ENCODE measurements at places on chromosomes 1 and 21.
A peak's percentile ranks its signal among the peaks of the same experiment; 100 is the strongest.

GRCh38 chr1:37362594-37363385 lies 111.6 kb upstream of the ZC3H12A start:
- no peak for DNase-seq

GRCh38 chr1:95145493-95145892 lies 28.3 kb downstream of the TLCD4 start:
- no peak for DNase-seq

GRCh38 chr21:35229290-35229689 lies 180.2 kb upstream of the RUNX1 start:
- no peak for DNase-seq

DNA sequence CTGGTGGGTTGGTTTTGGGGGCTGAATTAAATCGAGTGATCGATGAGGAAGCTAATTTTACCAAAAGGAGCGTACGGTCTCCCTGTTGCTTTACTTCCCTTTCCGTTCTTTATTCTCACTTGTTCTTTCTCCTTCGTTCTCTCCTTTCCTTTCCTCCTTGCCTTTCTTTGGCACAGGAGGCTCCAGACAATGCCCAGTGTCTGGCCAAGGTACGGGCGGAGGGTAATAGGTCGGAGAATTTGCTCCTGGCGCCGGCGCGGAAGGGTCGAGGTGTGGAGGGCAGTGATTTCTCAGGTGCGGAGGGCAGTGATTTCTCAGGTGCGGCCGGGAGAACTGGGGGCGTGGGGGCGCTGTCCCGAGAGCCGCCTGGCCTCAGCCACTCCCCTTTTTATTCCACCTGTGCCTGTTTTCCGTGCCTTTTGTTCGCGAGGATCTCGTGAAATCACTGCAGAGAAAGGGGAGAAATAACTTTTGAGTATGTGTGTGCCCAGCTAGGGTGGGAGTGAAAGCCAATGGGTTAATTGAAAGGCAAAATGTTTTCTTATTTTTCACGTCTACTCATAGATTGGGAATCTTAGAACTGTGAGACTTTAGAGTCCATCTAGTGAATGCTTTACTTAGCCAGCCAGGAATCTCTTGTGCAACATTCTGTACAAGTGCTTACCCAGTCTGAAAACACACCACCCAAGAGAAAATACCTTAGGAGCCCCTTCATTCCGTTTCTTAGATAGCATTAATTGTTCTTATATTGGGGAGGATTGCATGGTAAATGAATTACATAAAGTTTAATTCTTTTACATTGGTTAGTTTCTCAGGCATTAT lies 1.3 kb downstream of the FNBP1L start:
- DNase-seq, result no peak

- no peak for DNase-seq
These were observed 415.3 kb downstream of the USP25 start for GRCh38 chr21:16145052-16145451.

GRCh38 chr1:17059391-17060305 lies 5.8 kb upstream of the SDHB start:
- peak; percentile 58 for DNase-seq

DNA sequence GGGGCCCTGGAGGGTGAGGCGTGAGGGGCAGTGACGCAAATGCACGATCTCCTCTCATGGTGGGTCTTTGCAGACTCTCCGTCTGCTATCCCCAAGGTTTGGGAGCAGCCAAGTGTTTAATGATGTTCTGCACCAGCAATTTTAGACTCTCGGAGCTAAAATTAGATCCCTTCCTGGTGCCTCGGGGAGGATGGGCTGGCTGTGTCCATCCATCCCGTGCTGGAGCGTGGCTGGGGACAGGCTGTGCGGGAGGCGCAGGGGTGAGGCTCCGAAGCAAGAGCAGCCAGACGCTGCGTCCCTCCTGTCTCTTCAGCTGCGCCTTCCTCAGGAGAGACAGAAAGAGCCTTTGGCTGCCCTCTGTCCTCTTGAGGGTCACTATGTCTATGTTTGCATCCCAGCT lies 387.6 kb downstream of the CAMTA1 start:
- DNase-seq, result no peak

- DNase-seq, result no peak
These were observed 4.1 kb upstream of the NPPB start for GRCh38 chr1:11862890-11863289.

GRCh38 chr1:24932725-24933294 lies 2.7 kb upstream of the RUNX3 start:
- no peak for DNase-seq

DNA sequence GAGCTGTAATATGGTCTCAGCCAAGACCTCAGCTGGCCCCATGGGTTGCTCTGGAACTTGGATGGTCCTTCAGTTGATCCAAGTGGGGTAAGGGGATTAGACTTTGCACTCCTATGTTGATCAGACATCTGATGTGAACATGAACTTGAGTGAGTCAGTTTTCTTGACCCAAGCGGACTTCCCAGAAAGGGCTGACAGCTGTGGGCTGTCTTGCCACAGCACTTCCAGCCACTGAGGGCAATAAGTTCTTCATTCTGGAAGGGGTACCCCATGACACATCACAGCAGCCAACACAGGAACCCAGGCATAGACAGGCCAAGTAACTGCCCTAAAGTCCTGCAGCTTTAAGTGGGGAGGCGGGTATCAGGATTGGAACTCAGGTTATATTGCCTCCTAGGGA lies 93.9 kb upstream of the USP24 start:
- no peak for DNase-seq

- no peak for DNase-seq
These were observed 48.2 kb downstream of the NEK2 start for GRCh38 chr1:211627259-211627658.

- no peak for DNase-seq
These were observed 105.5 kb downstream of the TOMM20 start for GRCh38 chr1:235022981-235023710.

- no peak for DNase-seq
These were observed 78.2 kb upstream of the SDC3 start for GRCh38 chr1:30986755-30987154.

DNA sequence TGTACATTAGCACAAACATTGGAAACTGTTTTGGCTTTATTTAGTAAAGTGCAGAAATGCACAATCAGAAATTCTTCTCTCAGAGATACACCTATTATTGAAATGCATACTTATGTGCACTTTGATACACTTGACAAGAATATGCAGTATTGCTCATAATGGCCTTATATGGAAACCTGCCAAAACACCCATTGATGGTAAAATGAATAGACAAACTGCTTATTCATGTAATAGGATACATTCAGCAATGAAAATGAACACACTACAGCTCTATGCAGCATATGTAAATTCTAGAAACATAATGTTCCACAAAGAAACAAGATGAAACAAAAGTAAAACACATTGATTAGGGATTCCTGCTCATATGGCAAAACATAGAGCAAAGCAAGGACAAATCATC lies 223.9 kb downstream of the S1PR1 start:
- DNase-seq, result no peak

- no peak for DNase-seq
These were observed 130.5 kb downstream of the TOMM20 start for GRCh38 chr1:234997896-234998741.

DNA sequence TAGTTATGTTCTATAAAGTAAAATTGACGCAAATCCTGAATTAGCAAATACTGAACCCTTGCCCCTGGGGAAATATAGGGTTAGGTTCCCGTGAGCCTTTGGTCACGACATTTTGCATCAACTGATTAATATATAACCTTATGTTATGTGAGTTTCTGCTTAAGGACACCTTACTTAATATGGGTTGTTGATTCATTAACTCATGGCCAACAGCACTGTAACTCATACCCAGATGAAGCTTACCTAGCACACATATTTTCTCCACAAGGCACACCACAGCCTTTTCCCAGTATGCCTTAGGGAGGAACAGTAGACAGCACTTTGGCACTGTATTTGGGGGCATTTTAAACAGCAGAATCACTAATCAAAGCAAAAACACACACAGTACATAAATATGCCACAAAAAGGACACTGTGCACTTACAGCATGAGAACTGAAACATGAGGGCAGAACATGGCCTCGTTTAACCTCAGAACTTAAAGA lies 15.1 kb downstream of the INAVA start:
- DNase-seq, result no peak

GRCh38 chr1:201737352-201738060 lies 91.5 kb upstream of the IPO9 start:
- no peak for DNase-seq

GRCh38 chr1:30911059-30911954 lies 2.7 kb upstream of the SDC3 start:
- peak; percentile 21 for DNase-seq

DNA sequence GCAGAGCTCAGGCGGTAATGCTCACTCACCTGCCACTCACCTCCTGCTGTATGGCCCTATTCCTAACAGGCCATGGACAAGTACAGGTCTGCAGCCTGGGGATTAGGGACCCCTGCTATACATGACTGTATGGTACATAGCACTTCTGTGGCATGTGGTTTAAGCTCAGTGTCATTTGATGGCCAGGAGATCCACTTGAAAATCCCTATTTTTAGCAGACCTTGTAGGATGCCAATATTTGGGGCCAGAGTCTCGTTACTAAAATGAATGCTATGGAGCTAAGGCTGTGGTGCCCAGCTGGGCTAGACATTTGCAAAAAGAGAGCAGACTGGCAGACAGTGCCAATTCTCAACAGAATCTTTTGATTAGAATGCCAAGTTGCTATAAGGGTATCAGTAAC lies 1.7 kb upstream of the ANGPTL7 start:
- no peak for DNase-seq

DNA sequence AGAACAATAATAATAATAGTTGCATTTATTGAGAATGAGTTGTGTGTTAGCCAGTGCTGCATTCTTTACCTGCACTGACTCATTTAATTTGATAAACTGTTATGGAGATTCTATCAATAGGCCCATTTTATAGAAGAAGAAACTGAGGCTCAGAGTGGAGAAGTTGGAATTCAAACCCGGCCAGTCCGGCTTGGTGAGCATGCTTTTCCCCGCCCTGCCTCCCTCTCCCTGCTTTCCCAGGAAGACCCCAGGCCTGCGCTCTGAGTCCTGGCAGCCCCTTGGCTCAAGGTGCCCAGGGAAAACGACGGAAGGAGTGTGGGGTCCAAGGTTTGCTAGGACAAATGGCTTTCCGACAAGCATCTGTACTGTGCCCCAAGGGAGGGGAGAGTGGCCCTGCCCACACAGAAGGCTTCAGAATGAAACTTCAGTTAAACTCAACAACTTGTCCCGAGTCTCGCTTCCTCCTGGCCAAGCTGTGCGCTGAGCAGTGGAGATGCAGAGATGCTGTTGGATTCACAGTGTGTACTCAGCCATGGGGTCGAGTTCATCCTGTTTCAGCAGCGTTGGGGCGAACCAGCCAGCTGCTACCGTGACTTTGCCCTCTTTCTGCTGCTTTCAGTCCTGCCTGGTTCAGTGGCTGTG lies 23.3 kb upstream of the PADI6 start:
- no peak for DNase-seq

- DNase-seq, result no peak
These were observed 13.6 kb downstream of the THAP3 start for GRCh38 chr1:6638226-6638625.

DNA sequence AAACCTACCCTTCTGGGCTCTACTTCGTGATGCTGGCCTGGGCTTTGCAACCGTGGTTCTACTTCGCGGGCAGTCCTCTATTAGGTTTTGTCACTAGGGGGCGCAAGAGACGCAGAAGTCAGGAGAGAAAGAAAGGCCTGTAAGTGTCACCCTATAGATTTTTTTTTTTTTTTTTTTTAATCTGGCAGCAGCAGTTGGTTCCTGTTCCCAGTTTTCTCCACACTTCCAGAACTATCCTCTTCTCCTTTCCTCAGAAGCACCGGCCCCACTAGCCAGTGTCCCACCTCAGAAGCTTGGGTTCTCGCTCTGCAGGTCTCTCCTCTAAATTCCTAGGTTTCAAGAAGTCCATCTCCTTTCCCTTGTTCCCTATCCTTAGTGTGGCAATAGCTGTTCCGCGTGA lies 9.1 kb upstream of the LCE2D start:
- peak; percentile 19 for DNase-seq

DNA sequence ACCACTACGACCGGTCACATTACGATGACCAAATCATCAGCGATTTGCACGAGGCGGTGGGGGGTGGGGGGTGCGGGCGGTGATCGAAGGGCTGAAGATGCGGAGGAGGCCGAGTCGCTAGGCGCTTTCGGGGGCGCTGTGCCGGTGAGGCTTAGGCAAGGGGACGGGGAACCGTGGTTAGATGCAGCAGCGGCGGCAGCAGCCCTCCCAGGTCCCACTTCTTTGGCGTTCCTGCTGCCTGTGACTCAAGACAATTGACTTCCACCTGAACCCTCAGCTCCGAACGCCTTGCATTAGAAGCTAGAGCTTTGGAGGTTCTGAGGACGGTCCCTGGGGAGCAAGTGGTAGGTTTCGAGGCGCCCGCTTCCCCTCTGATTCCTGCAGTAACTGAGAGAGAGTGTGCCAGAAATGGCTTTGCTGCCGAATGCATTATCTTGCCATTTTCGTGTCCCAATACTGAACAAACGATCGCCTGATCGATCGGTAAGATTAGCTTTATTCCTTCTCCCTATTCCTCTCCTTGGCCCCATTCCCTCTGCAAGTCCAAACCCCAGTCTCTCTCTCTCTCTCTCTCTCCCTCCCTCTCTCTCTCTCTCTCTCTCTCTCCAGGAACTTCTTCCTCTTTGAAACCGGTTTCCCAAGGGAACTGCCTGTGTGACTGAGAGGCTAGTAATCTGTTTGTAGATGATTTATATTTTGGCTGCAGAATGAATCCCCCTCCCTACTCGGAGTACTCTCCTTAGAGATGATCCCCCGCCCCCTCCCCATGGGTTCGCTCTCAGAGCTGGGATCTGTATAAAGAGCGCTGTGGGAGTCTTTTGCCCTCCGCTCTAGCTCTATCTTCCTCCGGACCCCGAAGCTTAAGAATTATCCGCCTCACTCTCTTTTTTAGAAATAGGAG lies 735 bp upstream of the BRINP3 start:
- DNase-seq, result no peak

DNA sequence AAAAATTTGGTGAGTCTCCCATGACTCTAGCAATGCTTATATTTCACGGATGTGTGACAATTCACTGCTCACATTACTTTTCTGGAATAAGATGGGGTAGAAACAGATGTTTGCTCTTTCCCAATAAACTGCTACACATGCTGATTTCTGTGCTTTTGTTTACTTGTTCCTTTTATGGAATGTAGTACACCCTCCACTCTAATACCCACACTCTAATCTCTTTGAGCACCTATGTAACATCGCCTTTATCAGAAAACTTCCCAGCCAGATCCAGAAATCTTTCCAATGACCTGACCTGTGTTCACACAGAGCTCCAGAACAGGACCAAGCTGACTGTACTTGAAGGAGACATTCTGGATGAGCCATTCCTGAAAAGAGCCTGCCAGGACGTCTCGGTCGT lies 4.2 kb downstream of the HSD3B2 start:
- no peak for DNase-seq

GRCh38 chr1:209190591-209191261 lies 392.8 kb upstream of the CAMK1G start:
- DNase-seq, result no peak

GRCh38 chr1:235326719-235327558 lies 1.0 kb downstream of the ARID4B start:
- DNase-seq, result no peak

DNA sequence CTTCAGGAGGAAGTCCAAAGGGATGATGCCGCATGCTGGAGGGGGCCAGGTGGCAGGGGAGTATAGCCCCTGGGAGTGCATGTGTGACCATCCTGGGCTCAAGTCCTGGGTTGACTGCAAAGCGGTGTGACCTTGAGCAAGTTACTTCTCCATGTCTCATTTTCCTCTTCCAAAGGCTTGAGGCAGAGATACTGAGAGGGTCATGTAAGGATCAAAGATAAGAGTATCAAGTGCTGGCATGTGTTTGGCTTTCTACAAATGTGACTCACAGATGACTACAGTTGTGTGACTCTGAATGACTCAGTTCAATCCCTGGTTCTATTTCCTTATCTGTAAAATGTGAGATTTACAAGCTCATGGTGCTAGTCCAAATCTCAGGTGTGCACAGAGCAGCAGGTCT lies 26.1 kb downstream of the PROK1 start:
- no peak for DNase-seq

GRCh38 chr1:227125929-227126545 lies 185.9 kb downstream of the COQ8A start:
- no peak for DNase-seq
